ENCODE measurements at places on chromosomes 13 and 19. TPM values are rescaled to one million over a fixed set of nuclear protein-coding genes. Genes with fewer than 3 reads are reported as not detected.

The FAM98C gene
- polyA plus RNA-seq = 8.0 TPM

DNA sequence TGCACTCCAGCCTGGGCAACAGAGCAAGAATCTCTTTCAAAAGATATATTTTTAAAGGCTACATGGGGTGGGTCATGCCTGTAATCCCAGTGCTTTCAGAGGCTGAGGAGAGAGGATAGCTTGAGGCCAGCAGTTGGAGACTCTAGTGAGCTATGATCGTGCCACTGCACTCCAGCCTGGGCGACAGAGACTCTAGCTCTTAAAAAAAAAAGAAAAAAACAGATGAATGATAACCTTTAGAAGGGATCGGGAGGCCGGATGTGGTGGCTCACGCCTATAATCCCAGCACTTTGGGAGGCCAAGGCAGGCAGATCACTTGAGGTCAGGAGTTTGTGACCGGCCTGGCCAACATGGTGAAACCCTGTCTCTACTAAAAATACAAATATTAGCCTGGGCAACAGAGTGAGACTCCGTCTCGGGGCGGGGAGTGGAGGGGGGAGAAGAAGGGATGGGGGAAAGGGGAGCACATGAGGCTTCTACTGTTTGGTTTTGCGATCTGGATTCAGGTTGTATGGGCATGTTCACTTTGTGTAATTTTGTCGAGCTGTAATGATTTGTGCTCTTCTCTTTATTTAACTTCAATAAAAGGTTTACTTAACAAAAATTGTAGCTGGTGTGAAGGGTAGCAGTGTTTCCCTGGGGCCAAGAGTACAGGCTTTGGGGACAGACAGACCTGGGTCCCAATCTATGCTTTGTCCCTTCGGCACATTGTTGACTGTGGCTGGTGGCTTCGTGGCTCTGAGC is 1.1 kb upstream of the PSMC4 start:
- no peak for DNase-seq

GRCh38 chr13:28981530-28981929 is 161.4 kb downstream of the MTUS2 start:
- DNase-seq = no peak

The ACP7 gene
- polyA plus RNA-seq = 0.09 TPM

The GRIN2D gene
- 3.1 TPM for polyA plus RNA-seq

DNA sequence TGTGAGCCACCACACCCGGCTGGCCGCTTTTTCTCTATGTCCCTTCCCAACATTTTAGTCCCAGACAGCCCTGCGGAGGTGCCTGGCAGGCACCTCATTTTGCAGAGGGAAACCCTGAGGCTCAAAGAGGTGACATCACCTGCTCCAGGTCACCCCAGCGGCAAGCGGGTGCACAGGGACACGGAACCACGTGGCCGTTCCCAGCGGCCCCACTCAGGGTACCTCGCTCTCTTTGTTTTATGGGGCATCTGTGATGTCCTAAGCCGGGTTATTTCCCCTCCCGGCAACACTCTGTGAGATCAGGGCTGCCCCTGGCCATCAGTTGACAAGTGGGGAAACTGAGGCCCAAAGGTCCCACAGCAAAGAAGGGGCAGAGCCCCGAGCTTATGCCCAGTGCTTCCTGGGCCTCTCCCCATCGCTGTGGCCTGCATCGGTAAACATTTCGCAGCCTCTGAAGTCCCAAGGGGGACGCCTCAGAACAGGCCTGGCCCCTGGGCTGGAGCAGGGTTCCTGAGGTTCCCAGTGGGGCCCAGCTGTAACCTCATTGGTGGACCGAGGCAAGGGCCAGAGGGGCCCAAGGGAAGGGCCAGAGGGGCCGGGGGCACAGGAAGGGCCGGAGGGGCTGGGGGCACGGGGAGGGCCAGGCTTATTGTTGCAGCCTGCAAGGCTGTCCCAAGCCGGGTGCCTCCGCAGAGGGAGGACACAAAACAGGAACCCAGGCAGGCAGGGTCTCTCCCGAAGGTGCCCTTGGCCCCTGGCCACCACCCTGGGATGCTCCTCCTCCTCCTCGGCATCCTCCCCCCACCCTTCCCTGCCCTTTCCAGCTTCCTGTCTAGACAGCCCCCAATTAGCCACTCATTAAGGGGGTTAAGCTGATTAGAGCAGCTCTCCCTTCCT is 39.0 kb downstream of the SMIM24 start:
- no peak for DNase-seq

The ITGBL1 gene
- polyA plus RNA-seq = 3.3 TPM

The CD33 gene
- 3.0 TPM for polyA plus RNA-seq

Measured in muscle of leg (tissue), 16 donors.